ENCODE measurements at places on chromosomes 2 and 18. TPM values are rescaled to one million over a fixed set of nuclear protein-coding genes. Genes with fewer than 3 reads are reported as not detected.

Gene RPIA
- 10.2 TPM for total RNA-seq

Gene TXNL1
- 53.4 TPM for total RNA-seq

Gene NEURL3
- total RNA-seq, result not detected

Gene STARD7
- 174 TPM for total RNA-seq

Gene C2orf42
- 26.5 TPM for total RNA-seq

Gene KCNS3
- total RNA-seq, result 1.6 TPM

Gene KCNG3
- total RNA-seq, result 1.2 TPM

Gene C18orf54
- total RNA-seq, result 8.2 TPM

Gene TLX2
- total RNA-seq, result not detected

Gene CTDSP1
- total RNA-seq, result 7.7 TPM

Gene CCDC85A
- 31.0 TPM for total RNA-seq

Gene CD207
- total RNA-seq, result not detected

Gene ITGA4
- total RNA-seq, result 6.9 TPM

Gene CDK5R2
- 5.3 TPM for total RNA-seq

Gene PCARE
- total RNA-seq, result not detected

Gene ZSWIM2
- 0.41 TPM for total RNA-seq

Gene DDX1
- 114 TPM for total RNA-seq

Gene ABCB11
- total RNA-seq, result under 0.01 TPM

Gene NYAP2
- 14.3 TPM for total RNA-seq

Gene IKZF2
- 11.0 TPM for total RNA-seq

Gene UPP2
- total RNA-seq, result 1.6 TPM

Gene HOXD3
- not detected for total RNA-seq

Gene BMP10
- total RNA-seq, result not detected

Gene TRAF3IP1
- total RNA-seq, result 13.5 TPM

Gene NAT8
- not detected for total RNA-seq

Gene KCNG2
- total RNA-seq, result under 0.01 TPM

Gene PSMA8
- total RNA-seq, result not detected

Gene SLC14A1
- total RNA-seq, result 3.7 TPM

Gene CAPN14
- 0.82 TPM for total RNA-seq

Gene GAREM1
- 35.9 TPM for total RNA-seq

Gene FBXO36
- 7.3 TPM for total RNA-seq

Gene CEBPZOS
- total RNA-seq, result 22.8 TPM

Gene POTEF
- total RNA-seq, result not detected

Data from frontal cortex (tissue), 4 donors.